ENCODE measurements at places on chromosomes 7 and 10. TPM values are rescaled to one million over a fixed set of nuclear protein-coding genes. Genes with fewer than 3 reads are reported as not detected.

- DNase-seq = no peak
Measured at GRCh38 chr7:86643561-86644281, at the start of gene GRM3. Gene GRM3 (plus strand): TSS chr7:86643909. CDS start chr7:86765146, 121,237 bp downstream.

DNA sequence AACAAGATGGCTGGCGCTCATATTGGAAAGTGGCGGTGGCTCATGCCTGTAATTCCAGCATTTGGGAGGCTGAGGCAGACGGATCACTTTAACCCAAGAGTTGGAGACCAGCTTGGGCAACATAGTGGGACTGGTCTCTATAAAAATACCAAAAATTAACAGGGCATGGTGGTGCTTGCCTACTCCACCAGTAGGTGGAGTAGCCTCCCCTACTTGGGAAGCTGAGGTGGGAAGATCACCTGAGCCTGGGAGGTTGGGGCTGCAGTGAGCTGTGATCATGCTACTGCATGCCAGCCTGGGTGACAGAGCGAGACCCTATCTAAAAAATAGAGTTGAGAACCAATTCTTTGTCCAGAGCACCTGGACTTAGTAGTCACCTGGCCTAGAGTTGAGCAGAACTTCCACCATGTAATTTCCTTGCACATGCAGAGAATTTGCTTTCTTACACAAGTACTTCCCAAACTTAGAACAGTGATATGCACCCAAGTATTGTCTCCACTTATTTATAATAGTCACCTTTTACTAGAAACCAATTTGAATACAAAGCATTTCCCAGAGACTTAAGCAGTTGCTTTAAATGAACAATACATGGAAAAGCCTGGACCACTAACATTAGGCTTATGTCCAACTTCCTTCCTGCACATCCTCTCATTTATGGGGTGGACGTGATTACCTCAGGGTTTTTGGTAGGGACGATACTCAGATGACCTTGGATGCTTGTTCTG is 15.9 kb downstream of the LAMB4 start:
- DNase-seq = no peak

LLCFC1 gene
- polyA plus RNA-seq = not detected

- DNase-seq = no peak
Measured at GRCh38 chr10:71939304-71939703, 24.9 kb upstream of the CHST3 start.

ADCYAP1R1 gene
- not detected for polyA plus RNA-seq

All from CD4-positive, CD25-positive, alpha-beta regulatory T cell (primary cell).